ENCODE measurements at places on chromosomes 3 and 15.

DNA sequence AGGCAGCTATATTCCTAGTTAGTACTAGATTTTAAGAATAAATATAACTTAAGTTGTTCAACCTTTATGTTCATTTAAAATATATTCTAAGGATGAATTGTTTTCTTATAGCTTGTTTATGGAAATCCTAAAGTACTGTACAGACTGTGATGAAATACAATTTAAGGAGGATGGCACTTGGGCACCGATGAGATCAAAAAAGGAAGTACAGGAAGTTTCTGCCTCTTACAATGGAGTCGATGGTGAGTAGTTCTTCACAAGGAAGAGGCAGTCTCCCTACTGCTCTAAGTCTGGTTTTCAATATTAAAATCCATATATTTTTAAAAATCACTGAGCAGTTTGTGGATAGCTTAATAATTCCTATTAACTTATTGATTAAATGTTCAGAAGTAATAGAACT is 29.6 kb downstream of the CALML4 start:
- no peak for DNase-seq

DNA sequence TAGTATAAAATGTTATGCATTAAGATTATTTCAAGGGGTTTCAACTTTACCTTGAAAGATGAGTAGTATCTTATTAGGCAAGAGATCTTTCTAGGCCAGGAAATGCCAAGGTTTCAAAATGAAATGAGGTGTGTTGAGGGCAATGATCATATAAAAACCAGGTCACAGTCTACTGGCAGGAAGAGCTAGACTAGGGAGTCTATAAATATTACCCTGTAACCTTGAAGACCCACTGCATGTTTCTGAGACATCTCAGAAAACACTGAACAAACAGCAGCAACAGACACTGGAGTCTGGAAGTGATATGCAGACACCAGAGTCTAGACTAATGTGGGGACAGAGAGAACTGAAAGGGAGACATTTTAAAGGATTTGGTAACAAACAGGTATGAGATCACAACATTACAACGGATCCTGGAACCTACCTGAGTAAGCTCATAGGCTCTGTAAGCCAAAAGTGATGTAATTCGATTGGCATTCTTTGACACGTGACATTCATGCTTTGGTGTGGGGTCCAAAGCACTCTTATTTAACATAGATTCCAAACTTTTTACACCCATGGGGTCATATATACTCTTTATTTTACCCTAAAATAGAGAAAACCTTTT is 15.0 kb downstream of the TASOR start:
- DNase-seq = no peak

- DNase-seq = no peak
These were observed 61.3 kb downstream of the UACA start for GRCh38 chr15:70701891-70702568.

GRCh38 chr3:148938936-148939335 is 52.4 kb upstream of the GYG1 start:
- DNase-seq = no peak

GRCh38 chr15:100565591-100565990 is 36.4 kb downstream of the LINS1 start:
- no peak for DNase-seq

GRCh38 chr3:86410587-86410986 is 580.4 kb downstream of the VGLL3 start:
- DNase-seq = no peak

DNA sequence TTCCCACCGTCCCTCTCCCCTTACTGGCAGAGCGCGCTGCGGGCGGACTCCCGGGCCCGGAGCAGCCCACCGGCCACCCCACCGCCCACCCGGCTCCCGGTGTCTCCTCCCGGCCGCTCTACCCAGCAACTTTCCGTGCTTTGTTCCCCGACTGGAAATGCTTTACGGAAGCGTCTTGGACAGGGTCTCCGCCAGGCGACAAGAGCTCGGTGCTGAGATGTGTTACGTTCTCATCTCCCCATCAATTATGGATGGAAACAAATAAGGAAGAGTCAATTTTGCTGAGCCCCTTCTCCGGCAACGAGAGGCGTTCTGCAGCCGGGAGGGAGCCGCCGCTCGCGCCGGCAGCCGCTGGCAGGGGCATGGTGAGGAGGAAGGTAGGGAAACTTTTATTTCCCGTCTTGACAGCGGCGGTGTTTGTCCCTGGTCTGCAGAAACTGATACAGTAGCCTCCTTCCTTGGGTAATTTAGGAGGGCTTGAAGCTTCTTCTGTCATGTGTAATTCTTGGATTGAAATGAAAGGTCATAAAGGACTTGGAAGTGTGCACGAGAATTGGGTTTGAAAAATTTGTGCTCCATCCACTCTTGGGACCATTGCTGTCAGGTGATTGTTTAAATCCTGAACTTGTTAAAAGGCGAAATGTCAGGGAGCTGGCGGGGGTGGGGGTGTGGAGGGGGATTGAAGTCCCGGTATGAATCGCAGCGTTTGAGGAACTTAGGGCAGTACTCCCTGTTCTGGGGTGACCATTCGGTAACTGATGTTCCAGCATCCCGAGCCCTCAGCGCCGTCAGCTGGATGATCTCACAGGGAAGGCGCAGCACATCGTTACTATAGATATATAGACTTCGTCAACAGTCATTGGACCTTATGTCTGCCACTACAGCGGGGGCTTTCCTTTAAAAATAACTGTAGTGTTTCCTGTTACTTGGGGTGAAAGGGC is 1.5 kb downstream of the SEMA6D start:
- DNase-seq = no peak

- DNase-seq = no peak
These were observed 568.4 kb upstream of the ZNF385D start for GRCh38 chr3:22319446-22319845.
